ENCODE measurements at places on chromosomes 16 and 17. TPM values are rescaled to one million over a fixed set of nuclear protein-coding genes. Genes with fewer than 3 reads are reported as not detected.

DNA sequence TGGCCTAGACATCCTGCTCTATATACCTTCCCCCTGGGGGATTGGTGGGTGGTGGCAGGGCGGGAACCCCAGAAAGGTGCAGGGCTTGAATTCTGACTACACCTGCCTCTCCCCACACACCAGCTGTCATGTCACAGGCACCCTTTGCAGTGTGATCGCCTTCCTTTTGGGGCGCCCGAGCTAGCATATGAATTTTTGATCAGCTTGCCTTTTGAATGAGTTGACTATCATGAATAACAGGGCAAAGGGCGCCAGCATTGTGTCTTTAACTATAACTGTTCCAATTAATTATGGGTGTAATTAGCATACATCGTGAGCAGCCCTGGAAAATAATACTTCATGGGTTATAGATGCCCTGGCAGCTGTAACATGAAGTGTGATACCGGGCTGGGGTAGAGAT lies 72.7 kb downstream of the CYLD start:
- DNase-seq, result no peak

GRCh38 chr17:3501344-3501743 lies 25.5 kb downstream of the ASPA start:
- DNase-seq, result no peak

- DNase-seq, result no peak
These were observed 24.4 kb downstream of the METTL16 start for GRCh38 chr17:2487306-2487705.

DNA sequence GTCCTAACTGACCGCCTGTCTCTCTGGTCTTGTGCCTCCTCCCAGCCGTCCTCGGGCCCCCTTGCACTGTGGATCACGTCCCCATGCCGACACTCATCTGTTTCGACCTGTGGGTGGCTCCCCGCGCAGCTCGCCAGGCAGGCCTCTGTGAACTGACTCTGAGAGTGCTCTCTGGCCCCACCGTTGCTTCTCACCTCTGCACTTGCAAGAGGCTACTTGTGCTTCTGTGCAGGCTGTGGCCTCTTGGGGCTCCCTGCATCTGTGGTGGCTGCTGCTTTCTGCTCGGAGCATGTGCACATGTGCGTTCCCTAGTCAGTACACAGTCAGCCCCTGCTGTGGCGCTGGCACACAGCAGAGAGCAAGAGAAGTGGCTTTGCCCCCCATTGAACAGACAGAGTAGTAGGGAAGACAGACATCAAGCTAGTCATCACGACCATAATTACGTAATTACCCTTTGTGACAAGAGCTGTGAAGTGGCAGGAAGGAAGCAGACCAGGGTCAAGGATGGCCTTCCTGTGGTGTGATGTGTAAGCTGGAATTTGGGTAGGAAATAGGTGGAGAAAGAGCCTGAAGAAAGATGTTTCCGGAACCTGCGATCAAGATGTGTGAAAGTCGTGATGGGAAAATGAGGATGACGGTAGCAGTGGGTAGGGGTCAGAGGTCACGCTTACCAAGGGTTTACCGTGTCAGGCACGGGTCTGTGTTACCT lies 256.0 kb upstream of the CACNG5 start:
- DNase-seq, result no peak

DNA sequence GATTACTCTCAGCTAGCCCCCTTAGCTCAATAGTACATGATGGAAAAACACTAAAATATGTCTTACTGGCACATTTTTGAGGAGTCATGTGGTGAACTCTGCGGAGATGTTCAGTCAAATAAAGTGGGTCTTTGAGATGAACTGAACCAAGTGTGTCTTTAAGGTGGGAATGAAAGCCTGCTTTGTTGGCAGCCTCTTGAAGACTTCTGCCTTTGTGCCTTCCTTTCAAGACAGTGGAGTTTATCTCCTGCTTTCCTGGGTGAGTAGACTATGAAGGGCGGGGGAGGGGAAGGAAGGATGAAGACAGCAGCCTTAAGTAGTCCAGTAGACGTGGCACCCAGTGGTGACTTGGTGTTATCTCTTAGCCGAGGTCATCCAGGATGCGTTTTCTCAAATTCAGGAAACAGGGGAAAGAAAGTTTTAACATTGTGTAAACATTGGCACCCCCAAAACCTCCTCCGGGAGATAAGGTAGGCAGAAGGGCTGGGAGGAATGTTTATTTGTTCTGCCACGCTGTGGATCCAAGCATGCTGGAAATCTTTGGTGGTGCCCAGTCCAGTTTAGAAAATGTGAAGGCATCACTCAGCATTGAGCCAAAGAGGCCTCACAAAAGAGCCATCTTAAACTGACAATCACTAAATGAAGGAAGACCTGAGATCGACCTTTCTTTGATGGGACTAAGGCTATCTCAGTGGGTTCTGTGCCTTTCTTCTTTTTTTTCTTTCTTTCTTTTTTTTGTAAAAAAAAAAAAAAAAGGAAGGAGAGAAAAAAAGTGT lies 220.6 kb downstream of the FTO start:
- no peak for DNase-seq

- no peak for DNase-seq
These were observed 901 bp downstream of the CHTF18 start for GRCh38 chr16:789191-789850.

GRCh38 chr17:16440901-16441629 lies 25.7 kb downstream of the TRPV2 start:
- DNase-seq, result no peak

- no peak for DNase-seq
These were observed 662 bp downstream of the PGS1 start for GRCh38 chr17:78379131-78379491.

Gene HOXB4
- polyA plus RNA-seq, result 1.2 TPM

Gene CD79B
- 2.3 TPM for polyA plus RNA-seq

Gene HSD17B2
- polyA plus RNA-seq, result 0.27 TPM

Gene TBC1D3E
- polyA plus RNA-seq, result not detected

DNA sequence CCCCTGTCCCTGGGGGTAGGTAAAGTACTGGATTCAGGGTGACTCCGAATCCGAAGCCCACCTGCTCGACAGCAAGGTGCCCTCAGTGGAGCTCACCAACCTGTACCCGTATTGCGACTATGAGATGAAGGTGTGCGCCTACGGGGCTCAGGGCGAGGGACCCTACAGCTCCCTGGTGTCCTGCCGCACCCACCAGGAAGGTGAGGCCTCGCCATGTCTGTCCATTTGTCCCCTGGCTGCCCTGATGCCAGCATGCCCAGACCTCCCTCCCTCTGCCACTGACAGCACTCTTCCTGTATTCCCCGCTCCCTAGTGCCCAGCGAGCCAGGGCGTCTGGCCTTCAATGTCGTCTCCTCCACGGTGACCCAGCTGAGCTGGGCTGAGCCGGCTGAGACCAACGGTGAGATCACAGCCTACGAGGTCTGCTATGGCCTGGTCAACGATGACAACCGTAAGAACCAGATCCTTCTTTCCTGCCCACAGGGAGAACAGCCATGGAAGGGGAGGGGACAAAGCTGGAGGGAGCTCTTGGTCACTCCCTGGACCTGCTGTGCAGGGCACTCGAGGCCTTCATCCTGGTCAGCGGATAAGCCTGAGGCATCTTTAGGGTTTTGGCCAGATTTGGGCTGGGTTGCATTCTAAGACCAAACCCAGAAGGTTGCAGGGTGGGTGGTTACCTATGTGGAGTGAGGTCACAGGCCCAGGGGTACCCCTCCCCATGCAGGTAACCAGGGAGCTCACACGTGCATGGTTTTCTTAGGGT lies 14.2 kb downstream of the GALK1 start:
- DNase-seq, result no peak

DNA sequence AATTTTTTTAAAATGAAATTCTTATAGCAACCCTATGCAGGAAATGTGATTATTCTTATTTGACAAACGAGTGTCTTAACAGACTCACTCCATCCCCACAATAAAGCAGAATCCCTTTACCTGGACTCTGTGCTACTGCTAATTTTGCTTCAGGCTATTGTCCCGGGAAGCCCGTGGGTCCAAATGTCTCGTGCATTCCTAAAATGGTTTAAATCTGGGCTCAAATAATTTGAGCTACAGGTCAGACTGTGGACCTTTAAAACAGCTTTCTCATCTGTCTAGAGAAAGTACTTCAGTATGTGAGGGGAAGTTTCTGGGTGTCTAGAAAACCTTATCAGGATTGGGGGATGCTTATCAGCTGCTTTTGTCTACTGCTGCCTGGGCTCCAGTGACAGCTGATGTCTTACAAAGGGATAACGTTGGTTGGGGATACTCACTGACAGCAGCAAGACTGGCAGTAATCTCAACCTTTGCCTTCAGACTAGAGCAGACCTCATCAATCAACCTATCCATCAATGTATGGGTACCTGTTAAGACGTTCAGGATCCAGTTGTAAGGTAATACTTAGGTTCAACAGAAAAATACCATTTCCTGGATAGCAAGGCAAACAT lies 197.9 kb upstream of the CDH11 start:
- DNase-seq, result no peak

GRCh38 chr16:28511031-28511430 lies 4.4 kb upstream of the IL27 start:
- DNase-seq, result no peak

Gene EVI2A
- 1.9 TPM for polyA plus RNA-seq

Gene PDIA2
- 0.68 TPM for polyA plus RNA-seq

Gene CA7
- not detected for polyA plus RNA-seq

GRCh38 chr17:79024901-79025737 lies 1.1 kb downstream of the C1QTNF1 start:
- DNase-seq, result no peak

DNA sequence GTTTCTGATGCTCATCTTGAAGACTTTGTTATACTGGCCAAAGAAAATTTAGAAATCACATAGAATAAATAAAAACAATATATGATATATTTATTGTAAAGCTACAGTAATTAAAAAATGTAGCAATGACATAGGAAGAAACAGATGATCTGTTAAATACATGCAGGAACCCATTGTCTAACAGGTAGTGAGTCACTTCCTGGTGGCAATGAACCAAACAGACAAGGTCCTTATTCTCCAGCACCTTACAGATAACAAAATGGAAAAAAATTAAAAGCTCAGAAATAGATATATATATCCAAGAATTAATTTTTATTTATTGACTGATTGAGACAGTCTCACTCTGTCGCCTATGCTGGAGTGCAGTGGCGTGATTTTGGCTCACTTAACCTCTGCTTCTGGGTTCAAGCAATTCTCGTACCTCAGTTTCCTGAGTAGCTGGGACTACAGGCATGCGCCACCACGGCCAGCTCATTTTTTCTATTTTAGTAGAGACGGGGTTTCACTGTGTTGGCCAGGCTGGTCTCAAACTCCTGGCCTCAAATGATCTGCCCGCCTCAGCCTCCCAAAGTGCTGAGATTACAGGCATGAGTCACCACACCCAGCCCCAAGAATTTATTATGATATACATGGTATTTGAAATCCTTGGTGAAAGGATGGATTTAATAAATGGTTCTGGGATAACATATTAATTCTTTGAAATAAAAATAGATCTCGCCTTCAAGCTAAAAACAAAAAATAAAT lies 7.5 kb downstream of the NETO2 start:
- DNase-seq, result no peak

Gene HCRT
- not detected for polyA plus RNA-seq

Gene C16orf96
- polyA plus RNA-seq, result 0.73 TPM
